Posterior vena cava (tissue), 2 donors: ENCODE measurements at places on chromosomes 7 and 10. TPM values are rescaled to one million over a fixed set of nuclear protein-coding genes. Genes with fewer than 3 reads are reported as not detected.

Gene LBX1
- not detected for total RNA-seq

Gene KNDC1
- 0.33 TPM for total RNA-seq

Gene COMTD1
- total RNA-seq, result 18.1 TPM

Gene AGR2
- total RNA-seq, result not detected

Gene CAV2
- total RNA-seq, result 102 TPM

Gene GNGT1
- not detected for total RNA-seq

Gene LMBR1
- 55.5 TPM for total RNA-seq

Gene LOXL4
- total RNA-seq, result 7.6 TPM

Gene PLEKHS1
- not detected for total RNA-seq
